MM.1S (cell line): ENCODE measurements at places on chromosomes 3 and 15.

DNA sequence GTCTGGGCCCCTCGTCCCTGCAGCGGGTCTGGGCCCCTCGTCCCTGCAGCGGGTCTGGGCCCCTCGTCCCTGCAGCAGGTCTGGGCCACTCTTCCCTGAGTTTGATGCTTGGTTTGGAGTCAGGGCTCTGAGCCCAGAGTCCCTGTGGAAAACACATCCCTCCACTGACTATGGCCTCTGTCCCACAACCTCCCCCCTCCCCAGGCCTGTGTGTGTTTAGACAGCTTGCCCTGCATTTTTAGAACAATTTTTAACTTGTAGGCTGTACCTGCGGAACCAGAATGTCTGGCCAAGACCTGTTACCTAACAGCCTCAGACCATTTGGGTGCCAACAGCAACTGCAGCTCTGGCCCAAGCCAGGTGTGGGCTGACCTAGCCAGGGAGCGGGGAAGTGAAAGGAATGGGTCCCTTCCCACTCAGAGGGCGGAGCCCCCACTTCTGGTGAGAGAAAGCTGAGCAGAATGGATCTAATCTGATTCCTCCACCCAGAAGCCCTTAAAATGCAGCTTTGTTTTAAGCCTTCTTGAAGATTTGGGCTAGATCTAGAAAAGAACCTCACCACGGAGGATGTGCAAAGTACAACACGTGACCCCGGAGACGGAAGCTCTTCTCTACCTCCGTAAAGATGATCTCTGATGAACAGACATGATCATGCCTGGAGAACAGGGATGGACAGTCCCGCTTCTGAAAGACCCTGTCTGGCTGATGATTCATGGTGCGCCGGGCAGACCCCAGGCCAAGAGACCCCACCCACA lies 60.5 kb upstream of the TFRC start:
- no peaks in the 10 kb centered on the region for H3K36me3 ChIP-seq
- no peaks in the 10 kb centered on the region for H3K4me1 ChIP-seq
- no peak for DNase-seq
- no peak overlapping the region for H3K4me3 ChIP-seq
- no peaks in the 10 kb centered on the region for H3K27me3 ChIP-seq

- H3K4me3 ChIP-seq: no peak overlapping the region
- DNase-seq: no peak
- no peak overlapping the region for H3K27ac ChIP-seq
- no peaks in the 10 kb centered on the region for H3K36me3 ChIP-seq
- no peaks in the 10 kb centered on the region for H3K27me3 ChIP-seq
These were observed 68.4 kb upstream of the CD96 start for GRCh38 chr3:111473550-111473949.

DNA sequence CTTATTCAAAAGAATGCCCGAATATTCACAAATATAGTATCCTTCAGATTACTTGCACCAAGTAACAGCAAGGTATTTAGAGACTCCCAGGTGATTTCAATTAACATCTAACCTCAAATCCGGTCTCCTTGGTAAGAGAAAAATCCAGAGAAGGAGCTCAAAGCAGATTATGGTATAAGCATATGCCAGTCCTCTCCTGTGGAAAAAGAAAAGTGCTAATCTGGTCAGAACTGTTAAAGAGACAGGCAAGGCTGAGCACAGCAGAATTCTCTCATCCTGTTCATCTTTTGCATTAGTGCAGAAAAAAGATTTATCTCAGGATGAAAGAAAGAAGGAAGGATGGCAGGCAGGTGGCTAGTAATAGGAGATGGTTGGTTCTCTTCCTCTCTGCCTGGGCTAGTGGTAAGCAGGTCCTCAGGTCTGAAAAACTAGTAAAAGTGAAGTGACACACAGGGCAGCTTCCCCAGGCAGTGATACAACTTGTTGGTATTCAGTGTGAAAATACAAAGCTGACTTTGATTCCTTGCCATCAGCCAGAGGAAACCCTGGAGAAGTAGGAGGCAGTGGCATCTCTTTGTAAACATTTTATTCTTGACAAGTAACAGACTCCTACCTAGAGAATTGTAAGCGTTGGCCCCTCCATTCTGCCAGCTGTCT lies 14.2 kb downstream of the ATXN7 start:
- H3K36me3 ChIP-seq: no peaks in the 10 kb centered on the region
- H3K4me1 ChIP-seq: peaks cover 24% of the 10 kb centered on the region
- no peaks in the 10 kb centered on the region for H3K27me3 ChIP-seq
- no peak overlapping the region for H3K4me3 ChIP-seq
- DNase-seq: no peak

DNA sequence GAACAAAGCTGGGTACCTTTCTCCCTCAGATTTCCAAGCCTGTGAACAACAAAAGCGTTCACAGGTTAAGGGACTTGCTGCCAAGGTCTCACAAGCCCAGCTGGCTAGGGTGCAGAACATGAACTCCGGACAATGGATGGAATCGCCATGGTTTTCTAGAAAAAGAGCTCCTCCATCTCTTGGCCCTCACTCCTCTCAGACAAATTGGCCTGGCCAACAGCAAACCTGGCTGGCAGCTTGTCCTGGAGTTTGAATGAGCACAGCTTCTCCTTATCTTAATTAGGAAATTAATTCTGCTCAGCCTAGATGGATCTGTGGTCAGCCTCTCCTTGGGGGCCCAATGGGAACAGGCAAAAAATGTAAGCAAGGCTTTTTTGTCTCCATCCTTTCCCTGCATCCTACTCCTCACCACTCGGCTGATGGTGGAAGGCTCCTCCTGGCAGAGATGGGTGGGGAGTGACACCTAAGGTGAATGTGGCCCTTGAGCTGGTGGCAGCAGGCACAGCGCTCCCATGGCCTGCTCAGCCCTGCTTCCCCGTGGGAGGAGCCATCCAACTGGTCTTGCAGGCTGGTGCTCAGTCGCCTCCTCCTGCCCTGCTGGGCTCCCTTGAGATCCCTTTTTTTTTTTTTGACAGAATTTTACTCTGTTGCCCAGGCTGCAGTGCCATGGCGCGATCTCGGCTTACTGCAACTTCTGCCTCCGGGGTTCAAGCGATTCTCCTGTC lies 5.8 kb downstream of the KLHL25 start:
- no peak overlapping the region for H3K4me3 ChIP-seq
- no peaks in the 10 kb centered on the region for H3K36me3 ChIP-seq
- H3K27ac ChIP-seq: no peak overlapping the region
- no peak for DNase-seq
- H3K27me3 ChIP-seq: no peaks in the 10 kb centered on the region
- 0 out of 2 replicates have a peak, but pooled peaks cover 5% of the 10 kb centered on the region for H3K4me1 ChIP-seq

DNA sequence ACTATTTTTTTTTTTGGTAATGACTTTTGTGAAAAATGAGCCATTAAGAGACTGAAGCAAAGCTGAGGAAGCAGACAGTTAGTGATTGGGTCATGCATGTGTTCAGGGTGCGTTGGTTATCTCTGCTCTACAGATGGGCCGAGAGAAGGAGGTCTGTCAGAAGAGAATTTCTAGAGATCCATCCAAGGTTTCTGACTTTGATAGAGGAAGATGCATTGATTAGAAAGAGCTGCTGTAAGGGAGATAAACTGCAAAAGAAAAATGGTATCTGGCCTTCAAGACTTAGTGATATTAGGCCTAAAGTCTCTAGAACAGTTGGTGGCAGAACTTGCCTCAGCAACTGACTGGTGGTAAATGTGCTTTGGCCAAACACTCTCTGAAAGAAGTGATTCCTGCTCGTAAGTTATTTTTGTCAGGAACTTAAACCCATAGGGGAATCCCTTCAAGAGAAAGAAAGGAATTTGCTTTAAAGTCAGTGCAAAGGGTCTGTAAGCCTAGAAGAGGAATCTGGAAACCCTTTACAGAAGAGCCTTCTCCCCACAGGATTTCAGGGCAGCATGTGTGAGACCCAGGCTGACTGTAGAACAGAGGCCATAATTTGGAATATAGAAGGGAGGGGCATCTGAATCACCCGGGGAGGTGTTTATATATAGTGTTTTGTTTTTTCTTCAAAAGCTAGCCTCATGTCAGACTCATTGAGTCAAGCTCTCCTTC lies 67.8 kb downstream of the OPA1 start:
- no peak overlapping the region for H3K27ac ChIP-seq
- H3K4me1 ChIP-seq: no peaks in the 10 kb centered on the region
- no peaks in the 10 kb centered on the region for H3K27me3 ChIP-seq
